Stimulated activated CD4-positive, alpha-beta T cell treated with anti-CD3 and anti-CD28 coated beads, Interleukin-4, amount 100 ng/mL, for 48 hours (primary cell): ENCODE measurements at places on chromosomes 5 and 9.

- DNase-seq: no peak
Measured at GRCh38 chr5:143019614-143020515, 249.7 kb downstream of the ARHGAP26 start.

- no peak for DNase-seq
Measured at GRCh38 chr9:83296123-83296522, 233.2 kb upstream of the RASEF start.

DNA sequence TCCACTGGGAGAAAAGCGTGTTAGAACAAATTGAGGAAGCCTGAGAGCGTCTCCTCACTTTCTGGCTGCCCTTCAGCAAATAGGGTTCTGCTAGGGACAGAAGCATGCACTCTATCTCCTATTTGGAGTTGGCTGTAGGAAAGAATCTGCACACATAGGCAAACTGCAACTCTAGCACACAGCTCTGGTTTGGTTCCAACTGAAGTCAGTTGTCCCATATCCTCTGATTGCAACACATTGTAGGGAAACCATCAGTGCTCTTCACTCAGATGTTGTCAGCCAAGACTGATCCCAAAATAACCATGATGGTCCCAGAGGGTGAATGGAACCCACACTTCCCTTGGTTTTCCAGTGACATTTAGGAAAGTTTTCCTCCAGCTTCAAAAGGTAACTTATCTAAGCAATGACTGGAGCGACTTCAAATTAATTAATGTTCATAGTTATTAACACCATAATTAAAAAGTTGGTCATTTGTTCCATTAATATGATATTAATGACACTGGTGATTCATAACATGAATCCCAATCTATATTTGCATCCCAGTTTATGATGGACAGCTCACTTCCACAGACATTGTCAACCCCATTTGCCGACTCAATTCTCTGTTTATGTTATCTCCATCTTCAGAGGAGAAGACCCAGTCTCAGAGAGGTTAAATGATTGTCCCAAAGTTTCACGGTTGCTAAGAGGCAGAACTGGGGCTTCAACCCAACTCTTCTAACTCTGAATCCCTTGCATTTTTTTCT lies 136.7 kb upstream of the ZNF462 start:
- no peak for DNase-seq

- DNase-seq: no peak
Measured at GRCh38 chr5:9454491-9454890, 91.4 kb downstream of the SEMA5A start.

DNA sequence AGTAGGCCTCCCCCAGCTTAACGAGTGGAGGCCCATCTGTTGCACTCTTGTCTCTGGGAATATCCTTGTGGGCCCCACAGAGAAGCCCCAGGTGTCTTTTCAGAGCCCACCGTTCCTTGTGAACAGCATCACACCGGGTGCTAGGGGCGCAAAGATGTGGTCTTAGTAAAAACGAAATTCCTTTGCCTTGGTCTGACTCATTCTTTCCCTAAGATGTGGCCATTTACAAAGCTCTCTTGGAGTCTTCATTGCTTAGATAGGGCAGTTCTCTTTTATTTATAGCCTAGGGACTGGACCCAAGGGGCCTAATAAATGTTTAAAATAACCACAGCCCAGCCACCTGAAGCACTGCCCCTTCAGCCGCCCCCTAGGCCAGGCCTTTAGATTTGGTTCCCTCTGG lies 52.8 kb upstream of the RPL26L1 start:
- no peak for DNase-seq

DNA sequence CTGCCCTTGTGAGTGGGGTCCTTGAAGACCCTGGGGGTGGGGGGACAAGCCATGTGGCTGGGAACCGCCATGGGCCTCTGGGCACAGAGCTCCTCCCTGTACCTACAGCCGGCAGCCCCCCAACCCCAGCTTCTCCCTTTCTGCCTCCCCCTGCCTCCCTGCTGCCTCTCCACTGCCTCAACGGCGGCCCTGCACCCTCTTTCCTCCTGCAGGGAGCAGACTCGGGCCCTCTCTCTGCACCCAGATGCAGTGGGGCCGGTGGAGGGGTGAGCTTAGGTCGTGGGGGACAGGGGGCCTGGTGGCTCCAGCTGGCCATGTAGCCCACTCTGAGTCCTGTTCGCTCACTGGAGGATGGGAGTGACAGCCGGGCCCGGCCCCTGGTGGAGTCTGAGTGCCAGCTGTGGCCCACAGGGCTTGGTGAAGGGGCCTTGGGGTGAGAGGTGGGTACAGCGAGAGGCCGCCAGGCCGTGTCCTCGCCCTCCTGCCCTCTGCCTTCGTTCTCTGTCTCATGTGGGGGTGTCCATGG lies 139.3 kb upstream of the COL5A1 start:
- no peak for DNase-seq

GRCh38 chr9:112328545-112328944 lies 4.9 kb downstream of the PTBP3 start:
- no peak for DNase-seq

GRCh38 chr5:85000671-85001070 lies 616.0 kb upstream of the EDIL3 start:
- no peak for DNase-seq
